Hepatocyte (in vitro differentiated cells): ENCODE measurements at places on chromosomes 13 and 19. TPM values are rescaled to one million over a fixed set of nuclear protein-coding genes. Genes with fewer than 3 reads are reported as not detected.

Gene GGN
- 0.12 and 0.60 TPM in 2 replicates for total RNA-seq

DNA sequence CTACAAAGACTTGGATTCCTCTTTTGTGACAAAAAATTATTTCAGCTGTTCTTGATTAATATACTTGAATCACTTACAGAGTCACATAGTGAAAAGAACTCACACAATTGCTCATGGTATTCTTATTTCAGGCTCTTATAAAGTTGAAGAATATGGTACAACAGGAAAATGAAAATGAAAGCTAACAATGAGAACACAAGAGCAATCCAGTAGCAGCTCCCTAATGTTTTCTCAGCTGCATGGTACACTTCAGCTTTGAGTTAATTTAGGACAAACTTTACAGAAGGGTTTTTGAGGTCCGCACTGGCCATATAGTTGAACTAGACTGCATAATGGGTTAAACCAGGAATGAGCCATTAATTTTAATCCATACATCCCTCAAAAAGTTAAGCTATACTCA lies 1261.8 kb downstream of the SLITRK5 start:
- no peak overlapping the region for H3K27ac ChIP-seq
- H3K4me1 ChIP-seq: no peaks in the 10 kb centered on the region
- H3K27me3 ChIP-seq: no peaks in the 10 kb centered on the region
- DNase-seq: no peak
- H3K4me3 ChIP-seq: no peak overlapping the region
- no peaks in the 10 kb centered on the region for H3K36me3 ChIP-seq

Gene ZNF723
- not detected in 2 replicates for total RNA-seq

GRCh38 chr13:35769812-35770211 lies 293.3 kb upstream of the MAB21L1 start:
- H3K36me3 ChIP-seq: no peaks in the 10 kb centered on the region
- no peak overlapping the region for H3K4me3 ChIP-seq
- peaks cover under 1% of the 10 kb centered on the region for H3K4me1 ChIP-seq
- no peak for DNase-seq

- H3K4me1 ChIP-seq: no peaks in the 10 kb centered on the region
- peak; percentile 52 for DNase-seq
- no peaks in the 10 kb centered on the region for H3K36me3 ChIP-seq
- no peak overlapping the region for H3K27ac ChIP-seq
These were observed 18.3 kb downstream of the VWA8 start for GRCh38 chr13:41942462-41943094.

Gene TLE6
- total RNA-seq: 1.2 and 4.7 TPM in 2 replicates
